ENCODE measurements at places on chromosomes 5 and 9.
A peak's percentile ranks its signal among the peaks of the same experiment; 100 is the strongest.

DNA sequence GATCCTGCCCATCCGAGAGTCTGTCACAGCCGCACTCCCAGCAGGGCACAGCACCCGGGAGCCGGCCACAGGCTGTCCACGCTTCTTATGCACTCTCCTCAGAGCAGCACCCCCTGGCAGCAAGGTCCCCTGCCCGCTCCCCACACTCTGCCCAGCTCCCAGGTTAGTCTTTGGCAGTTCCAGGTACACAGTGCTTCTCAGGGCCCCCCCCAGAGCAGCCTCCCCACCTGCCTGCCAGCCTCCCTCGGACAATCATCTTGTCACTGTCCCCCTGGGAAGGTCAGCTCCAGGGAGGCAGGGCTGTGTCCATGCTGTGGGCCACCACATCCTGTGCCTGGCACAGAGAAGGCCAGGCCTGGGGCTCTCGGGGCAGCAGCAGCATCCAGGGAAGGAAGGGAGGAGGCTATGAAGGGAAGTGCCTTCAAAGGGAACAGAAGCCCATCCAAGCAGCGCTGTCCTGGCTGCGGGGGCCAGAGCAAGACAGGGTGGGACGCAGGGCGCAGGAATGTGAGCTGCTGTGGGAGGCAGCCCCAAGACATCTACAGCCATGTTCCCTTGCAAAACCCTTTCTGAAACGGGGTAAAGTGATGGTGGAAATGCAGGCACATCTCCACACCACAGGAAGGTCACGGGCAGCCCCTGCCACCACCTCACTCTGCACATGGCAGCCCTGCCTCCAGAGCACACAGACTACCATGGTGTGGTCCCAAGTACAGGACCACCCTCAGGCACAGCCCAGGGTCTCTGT, 68.6 kb upstream of the ADAMTS2 start:
- no peak for DNase-seq

DNA sequence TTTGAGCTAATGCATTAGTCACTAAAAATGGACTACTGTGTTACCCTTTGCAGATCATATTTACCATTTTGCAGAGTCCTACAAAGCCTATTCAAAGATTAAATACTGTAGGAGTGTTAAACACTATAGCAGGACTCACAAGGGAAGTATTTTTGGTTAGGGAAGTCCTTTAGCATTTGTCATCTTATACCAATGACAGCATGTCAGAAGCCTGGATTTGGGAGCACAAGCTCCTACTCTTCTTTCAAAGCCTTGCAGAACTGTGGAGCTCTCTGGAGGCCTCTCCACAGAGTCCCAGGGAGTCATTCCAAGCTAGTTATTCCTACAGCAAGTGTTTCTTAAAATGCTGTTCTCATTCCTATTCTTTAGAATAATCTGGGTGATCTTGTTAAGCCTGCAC, 288.8 kb downstream of the PIK3R1 start:
- no peak for DNase-seq

- no peak for DNase-seq
Measured at GRCh38 chr9:73153793-73154227, 2.1 kb downstream of the ANXA1 start.

DNA sequence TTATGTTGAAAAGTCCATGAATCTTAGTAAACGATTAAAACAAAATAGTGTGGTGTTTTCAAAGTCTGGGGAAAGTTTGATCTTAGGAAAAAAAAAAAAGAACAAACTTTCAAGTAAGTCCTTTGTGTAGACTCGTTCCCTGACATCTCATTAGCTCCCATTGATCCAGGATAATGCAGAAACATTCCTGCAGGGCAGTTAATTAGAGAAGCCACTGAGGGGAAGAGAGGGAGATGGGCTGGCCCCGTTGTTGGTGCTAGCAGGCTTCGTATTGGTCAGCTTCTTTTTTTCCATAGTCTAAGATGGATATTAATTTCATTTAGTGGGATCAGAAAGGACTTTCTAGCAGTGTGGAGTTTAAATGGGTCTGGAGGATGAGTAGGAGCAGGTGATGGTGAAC, 340.2 kb downstream of the DRD1 start:
- DNase-seq = no peak

- no peak for DNase-seq
Measured at GRCh38 chr5:59326596-59326995, 566.9 kb downstream of the PDE4D start.

DNA sequence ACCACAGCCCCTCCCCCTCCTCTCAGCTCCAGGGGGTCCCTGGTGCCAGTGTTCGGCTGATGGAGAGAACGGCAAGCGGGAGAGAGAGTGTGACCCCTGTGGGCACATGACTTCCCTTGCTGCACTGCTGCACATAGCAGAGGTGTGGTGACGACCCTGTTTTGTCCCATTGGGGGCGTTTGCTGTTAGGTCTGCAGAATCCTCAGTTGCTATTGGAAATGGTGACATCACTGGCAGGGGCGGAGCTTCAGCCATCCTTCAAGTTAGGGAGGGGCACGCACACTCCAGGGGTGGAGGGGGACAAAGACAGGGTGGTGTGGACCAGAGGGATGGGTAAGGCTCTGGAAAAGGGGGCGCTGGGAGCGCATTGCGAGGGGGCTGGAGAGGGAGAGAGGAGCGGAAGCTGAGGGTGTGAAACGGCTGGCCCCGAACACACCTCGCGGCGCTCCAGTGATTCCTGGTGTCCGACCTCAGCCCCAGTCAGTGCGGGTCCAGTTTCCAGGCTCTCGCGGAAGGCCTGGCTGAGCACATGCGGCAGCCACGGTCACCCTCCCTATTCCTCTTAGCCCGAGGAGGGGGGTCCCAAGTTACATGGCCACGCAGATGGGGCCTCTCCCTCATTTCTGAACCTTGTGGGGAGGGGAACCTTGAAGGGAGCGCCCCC, 764 bp upstream of the GRIN1 start:
- DNase-seq = no peak

DNA sequence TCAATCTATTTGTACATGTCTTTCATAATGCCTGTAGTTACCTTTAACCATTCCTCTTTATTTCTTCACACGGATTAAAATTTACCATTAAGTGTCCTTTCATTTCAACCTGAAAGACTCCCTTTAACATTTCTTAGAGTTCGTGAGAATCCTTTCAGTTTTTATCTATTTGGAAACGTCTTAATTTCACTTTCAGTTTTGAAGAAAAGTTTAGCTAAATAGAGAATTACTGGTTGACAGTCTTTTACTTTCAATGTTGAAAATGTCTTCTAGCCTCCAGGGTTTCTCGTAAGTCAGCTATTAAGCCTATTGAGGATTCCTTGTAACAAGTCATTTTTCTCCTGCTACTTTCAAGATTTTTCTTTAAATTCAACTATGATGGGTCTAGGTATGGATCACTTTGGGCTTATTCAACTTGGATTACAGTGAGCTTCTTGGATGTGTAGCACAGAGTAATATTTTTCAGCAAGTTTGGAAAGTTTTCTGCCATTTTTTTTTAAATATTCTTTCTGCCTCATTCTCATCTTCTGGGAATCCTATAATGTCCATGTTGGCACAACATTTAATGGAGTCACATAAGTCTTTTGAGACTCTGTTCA, 48.5 kb downstream of the RFX3 start:
- DNase-seq = peak; percentile 47

DNA sequence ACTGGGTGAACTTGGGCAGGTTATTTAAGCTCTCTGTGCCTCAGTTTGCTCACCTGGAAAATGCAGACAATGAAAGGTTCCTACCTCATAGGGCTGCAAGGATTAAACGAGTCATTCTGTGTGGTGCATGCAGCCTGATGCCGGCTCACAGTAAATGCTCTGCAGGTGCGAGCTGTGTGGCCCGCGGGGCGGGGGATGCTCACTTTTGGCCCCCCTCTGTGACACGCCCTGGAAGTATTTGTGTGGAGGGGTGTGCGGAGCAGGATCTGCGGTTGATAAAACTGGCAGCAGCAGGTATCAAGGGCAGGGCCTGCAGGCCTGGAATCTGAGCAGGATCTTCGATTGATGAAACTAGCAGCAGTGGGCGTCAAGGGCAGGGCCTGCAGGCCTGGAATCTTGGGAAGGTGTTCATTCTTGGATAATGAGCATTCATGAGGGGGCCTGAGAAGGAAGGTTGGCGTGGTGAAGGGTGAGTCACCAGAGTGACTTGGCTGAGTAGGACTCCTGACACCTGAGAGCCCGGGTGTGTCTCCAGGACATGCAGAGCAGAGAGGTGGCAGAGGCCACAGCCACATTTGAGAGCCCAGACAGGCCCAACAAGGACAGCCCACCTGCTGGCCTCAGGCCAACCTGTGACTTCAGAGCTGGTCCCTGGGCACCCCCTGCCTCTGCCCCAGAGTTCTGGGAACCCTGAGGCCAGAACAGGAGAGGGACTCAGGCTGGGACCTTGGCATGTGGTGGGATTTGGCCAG, 11.9 kb downstream of the UNC5A start:
- no peak for DNase-seq

- DNase-seq = peak; percentile 81
Measured at GRCh38 chr5:107570805-107571531, 99.8 kb downstream of the EFNA5 start.

DNA sequence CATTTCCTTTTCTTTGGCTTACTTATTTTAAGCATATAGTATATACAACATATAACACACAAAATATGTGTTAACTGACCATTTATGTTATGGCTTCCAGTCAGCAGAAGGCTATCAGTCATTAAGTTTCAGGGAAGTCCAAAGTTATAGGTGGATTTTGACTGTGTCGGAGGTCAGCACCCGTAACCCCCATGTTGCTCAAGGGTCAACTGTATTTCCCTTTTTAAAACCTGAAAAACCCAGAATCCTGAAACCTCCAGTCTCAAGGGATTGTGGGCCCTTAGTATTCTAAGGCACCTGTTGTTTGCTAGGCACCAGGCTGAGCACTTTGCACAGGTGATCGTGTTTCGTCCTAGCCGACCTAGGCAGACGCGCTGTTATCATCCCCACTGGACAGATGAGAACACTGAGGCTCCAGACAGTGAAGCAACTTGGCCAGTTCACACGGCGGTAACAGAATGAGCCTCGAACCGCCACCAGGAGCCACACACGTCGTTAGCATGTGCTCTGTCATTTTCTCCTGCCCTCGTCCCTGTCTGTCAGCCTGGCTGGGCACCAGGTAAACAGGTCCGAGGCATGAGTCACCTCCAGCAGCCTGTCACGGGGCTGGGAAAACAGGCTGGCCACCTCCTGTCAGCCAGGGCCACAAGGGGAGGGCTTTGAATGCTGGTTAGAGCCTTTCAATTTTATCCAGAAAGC, 39.9 kb downstream of the DUSP1 start:
- DNase-seq = no peak

Measured in GM12864 (cell line).